ENCODE measurements at places on chromosomes 3 and 15. TPM values are rescaled to one million over a fixed set of nuclear protein-coding genes. Genes with fewer than 3 reads are reported as not detected.

GRCh38 chr3:72238010-72238691 is 453.2 kb upstream of the PROK2 start:
- no peak for DNase-seq

DNA sequence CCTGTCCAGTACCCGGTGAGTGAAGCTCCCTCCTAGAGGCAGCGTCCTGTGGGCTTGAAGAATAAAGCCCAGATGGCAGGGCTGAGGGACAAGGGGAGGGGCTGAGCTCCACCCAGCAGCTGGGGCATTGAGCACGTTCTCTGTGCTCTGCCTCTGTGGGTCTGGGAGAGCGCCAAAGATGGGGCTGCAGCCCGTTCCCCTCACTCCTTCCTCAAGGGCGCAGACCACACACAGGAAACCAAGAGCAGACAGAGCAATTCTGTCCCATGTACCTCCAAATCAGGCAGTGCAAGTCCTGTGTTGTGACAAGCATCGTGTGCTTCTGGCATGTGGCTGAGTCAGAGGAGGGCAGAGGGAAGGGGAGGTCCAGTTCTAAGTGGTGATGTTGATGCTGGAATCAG is 15.7 kb upstream of the KIF23 start:
- no peak for DNase-seq

DNA sequence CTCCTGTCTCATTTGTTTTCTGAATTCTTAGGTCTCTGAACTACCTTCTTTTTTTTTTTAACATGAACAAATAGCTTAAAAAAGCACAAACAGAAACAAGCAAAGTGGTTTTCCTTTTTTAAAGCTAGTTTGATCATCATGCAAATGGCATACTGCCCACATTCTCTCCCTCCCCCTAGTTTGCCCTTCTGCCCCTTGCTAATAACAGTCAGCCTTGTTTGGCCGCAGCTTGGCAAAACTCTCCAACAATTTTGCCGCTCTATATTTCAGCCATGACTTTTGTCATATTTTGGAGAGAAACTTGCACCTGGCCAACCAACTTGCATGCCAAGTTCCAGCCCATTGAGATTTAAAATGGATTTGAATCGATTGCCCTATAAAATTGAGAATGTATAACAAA is 666.0 kb upstream of the NR2F2 start:
- no peak for DNase-seq

DNA sequence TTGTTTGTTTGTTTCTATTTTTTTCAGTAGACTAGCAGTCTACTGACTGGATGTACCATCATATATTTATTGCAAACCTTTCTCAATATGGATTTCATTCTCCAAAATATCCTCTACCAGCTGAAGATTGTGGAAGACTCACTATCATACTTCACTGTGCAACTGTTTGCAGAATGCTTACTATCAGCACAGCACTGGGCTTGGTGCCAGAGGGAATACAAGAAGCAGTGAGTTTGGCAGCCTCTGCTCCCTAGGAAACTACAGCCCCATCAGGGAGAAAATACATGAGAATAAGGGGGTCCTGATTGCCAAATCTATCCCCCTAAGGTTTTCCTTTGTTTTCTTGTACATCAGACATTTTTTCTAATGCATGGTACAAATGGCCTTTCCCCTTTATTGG is 27.5 kb downstream of the AQP9 start:
- DNase-seq, result peak; percentile 19

DNA sequence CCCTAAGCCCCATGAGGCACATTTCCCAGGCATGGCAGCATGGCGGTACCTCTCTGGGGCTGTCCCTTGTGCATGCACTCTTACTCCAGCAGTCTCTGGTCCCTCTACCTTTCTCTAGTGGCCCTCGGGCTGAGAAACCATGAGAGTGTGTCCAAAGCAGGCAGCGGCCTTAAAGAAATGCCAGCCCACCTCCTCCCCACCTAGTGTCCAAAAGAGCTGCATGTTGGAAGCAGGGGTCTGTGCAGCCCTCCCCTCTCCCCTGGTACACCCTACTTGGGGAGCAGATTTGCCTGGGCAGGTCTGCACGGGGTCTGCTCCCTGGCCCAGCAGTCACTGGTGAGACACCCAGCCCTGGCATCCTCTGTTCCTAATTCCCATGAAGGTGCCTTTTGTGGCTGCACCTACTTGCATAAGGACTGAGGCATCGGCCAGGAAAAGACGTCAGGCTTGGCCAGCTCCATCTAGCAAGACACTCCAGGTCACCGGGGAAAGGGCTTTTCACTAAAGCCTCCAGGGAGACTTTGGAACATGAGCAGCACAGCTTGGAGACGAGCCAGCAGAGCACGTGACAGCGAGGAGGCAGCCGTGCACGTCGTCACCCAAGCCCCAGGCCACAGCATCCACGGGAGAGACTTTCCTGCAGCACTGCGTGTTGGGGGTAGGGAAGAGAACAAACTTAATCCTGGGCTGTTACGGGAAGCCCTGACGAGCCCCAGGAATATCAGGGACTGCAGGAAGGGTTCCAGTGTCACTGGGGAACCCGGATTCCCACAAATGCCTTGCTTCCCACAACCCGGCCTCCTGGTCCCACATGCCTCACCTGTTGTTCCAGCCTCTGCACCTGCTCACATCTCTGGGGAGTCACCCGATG is 38.8 kb downstream of the TM2D3 start:
- peak; percentile 73 for DNase-seq

- no peak for DNase-seq
Measured at GRCh38 chr3:52561028-52561747, 24.8 kb downstream of the UQCC5 start.

DNA sequence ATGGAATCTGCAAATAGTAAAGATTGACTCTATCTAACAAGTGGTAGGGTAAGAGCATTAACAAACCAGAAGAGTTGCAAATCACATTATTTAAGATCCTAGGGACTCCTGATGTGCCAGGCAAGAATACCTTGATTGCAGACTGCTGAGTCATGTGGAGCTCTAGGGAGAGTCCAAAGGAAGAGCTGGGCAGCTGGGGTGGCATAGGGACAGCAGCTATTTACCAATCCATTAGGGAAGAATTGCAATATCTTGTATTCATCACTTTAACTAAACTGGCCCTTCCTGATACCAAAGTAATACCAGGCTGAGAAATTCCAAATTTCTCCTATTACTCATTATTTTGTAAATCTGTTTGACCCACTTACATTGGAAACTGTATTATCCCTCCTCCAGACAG is 52.2 kb upstream of the ACP3 start:
- DNase-seq, result no peak

- no peak for DNase-seq
Measured at GRCh38 chr15:76512971-76513370, 176.4 kb downstream of the ISL2 start.

DNA sequence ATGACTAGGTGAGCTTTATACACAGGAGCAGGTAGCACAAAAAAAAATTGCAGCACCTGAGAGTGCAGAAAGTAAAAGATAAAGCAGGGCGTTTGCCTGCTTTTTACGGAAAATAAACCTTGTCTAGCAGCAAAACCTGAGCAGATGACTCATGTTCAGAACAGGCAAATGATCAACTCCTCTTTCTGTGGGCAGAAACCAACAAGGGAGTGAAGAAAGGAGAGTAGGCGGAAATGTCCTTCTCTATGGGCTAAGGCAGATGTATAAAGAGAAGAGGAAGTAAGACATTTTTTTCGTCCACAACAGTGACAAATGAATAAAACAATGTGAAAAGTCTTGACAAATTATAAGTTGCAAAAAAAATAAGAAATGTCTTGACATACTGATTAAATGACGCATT is 24.5 kb upstream of the GMNC start:
- DNase-seq, result no peak

- DNase-seq, result no peak
Measured at GRCh38 chr3:42670051-42670576, 15.2 kb upstream of the KLHL40 start.

- DNase-seq, result no peak
Measured at GRCh38 chr15:100667405-100668347, 65.3 kb downstream of the ASB7 start.

GRCh38 chr3:67724434-67724833 is 70.0 kb upstream of the SUCLG2 start:
- no peak for DNase-seq

DNA sequence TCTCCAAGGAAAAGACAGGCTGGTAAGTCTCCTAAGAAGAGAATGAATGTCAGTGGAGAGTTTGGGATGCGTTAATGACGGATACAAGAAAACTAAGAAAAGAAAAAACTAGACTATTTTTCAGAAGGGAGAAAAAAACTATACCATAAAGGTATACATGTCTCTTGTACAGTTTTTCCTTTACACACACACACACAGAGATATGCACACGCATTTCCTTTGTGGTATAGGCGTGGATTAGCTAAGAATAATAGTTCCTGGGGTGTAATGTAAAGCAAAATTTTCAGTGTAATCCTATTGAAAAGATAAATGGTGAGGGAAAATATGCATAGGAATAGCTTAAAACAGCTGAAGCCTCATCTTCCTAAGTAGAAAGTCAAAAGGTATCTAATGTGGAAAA is 36.3 kb downstream of the GABPB1 start:
- DNase-seq, result no peak

DNA sequence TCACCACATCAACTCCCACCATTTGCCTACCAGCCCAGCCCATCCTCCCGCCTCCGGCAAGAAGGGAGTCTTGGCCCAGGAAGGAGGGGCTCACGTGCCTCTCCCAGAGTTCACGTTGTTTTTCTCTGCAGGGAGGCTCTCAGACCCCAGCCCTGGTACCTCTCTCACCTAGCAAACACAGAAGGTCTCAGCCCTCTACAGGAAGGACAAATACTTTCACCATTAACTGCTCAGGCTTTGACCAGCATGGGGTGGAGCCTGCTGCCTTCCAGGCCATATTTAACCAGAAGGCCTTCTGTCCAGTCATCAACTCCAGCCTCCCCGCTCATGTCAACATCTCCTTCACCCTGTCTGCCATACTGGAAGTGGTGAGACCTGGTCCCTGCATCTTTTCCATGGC is 19.0 kb upstream of the HTR3E start:
- no peak for DNase-seq

DNA sequence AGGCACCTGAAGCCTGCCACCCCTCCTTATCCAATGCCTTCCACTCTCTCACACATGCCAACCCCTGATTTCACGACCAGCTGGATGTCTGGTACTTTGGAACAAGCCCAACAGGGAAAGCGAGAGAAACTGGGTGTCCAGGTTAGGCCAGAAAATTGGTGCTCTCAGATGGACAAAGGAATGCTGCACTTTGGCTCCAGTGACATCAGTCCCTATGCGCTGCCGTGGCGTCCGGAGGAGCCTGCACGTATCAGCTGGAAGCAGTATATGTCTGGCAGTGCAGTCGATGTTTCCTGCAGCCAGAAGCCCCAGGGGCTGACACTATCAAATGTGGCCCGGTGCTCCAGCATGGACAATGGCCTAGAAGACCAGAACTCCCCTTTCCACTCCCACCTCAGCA is 45.2 kb downstream of the CDAN1 start:
- DNase-seq, result no peak

- no peak for DNase-seq
Measured at GRCh38 chr3:107238787-107239186, 138.5 kb upstream of the CCDC54 start.

DNA sequence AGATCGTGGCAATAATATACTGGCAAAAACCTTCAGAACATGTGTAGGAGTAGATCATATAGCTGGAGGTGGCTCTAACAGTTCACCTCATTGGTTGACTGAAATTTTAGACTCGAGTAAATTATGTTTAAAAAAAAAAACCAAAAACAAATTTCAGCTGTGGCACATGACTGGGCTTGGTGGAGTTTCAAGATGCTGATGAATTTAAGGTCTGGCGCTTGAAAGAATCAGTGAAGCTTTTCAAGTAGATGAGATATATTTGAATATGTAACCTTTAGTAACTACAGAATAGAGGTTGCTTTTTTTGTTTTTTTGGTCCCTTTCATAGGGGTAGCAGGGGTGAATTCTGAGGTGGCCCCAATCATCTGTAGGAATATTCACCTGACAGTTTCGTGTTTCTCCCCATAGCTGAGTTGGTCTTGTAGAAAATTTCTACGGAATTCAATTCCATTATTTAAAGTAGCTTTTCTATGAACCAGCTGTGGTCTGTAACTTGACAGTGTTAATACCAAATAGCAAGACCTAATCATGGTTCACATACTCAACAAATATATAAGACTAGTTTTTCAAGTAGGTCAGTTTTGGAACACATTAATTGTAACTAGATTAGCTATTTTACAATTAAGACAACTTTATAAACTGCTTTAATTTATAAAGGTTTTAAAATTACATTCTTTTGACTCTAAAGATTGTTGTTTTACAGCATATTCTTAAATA is 65.6 kb downstream of the MAP4 start:
- no peak for DNase-seq

- DNase-seq, result no peak
Measured at GRCh38 chr3:179324270-179324754, 1.5 kb downstream of the ZNF639 start.

- no peak for DNase-seq
Measured at GRCh38 chr3:67517781-67518180, 136.6 kb downstream of the SUCLG2 start.

- no peak for DNase-seq
Measured at GRCh38 chr3:153285982-153286381, 124.0 kb downstream of the RAP2B start.

- peak; percentile 91 for DNase-seq
Measured at GRCh38 chr15:63504247-63504978, at the start of gene USP3. TSS of gene USP3 (plus strand) at chr15:63504593. CDS start at chr15:63504740, 147 bp downstream.

- no peak for DNase-seq
Measured at GRCh38 chr15:27454281-27455075, 483.5 kb downstream of the GABRG3 start.

- DNase-seq, result no peak
Measured at GRCh38 chr3:132347811-132348210, 30.6 kb downstream of the ACP3 start.

- DNase-seq, result peak; percentile 31
Measured at GRCh38 chr15:57950381-57950946, 115.0 kb downstream of the ALDH1A2 start.

- DNase-seq, result no peak
Measured at GRCh38 chr3:119417771-119418512, 45.5 kb downstream of the TMEM39A start.

GRCh38 chr3:2880218-2880756 is 229.9 kb downstream of the IL5RA start:
- DNase-seq, result no peak

GRCh38 chr15:77753281-77753873 is 120.7 kb upstream of the LINGO1 start:
- no peak for DNase-seq

GRCh38 chr15:40338921-40339620 is 1.7 kb downstream of the CCDC9B start:
- DNase-seq, result peak; percentile 79

SPTBN5 gene
- 0.60 TPM for total RNA-seq

GPR27 gene
- total RNA-seq, result 1.9 TPM

TAGLN3 gene
- 0.28 TPM for total RNA-seq

ALDH1L1 gene
- 38.6 TPM for total RNA-seq

EPHA3 gene
- 0.83 TPM for total RNA-seq

CFAP100 gene
- not detected for total RNA-seq

PRR23A gene
- not detected for total RNA-seq

RETNLB gene
- total RNA-seq, result not detected

ZNF639 gene
- total RNA-seq, result 13.2 TPM

ANKRD34C gene
- 0.12 TPM for total RNA-seq

GOLGA8S gene
- 0.37 TPM for total RNA-seq

PLCB2 gene
- 23.5 TPM for total RNA-seq

ADAMTSL3 gene
- 8.7 TPM for total RNA-seq

AQP9 gene
- 1.7 TPM for total RNA-seq

DUOXA2 gene
- total RNA-seq, result not detected

TRIM42 gene
- not detected for total RNA-seq

GRK7 gene
- not detected for total RNA-seq

AP3B2 gene
- total RNA-seq, result 2.6 TPM

Data from pancreas (tissue), 10 donors.